RPMI7951 (cell line): ENCODE measurements at places on chromosomes 2 and 18.

DNA sequence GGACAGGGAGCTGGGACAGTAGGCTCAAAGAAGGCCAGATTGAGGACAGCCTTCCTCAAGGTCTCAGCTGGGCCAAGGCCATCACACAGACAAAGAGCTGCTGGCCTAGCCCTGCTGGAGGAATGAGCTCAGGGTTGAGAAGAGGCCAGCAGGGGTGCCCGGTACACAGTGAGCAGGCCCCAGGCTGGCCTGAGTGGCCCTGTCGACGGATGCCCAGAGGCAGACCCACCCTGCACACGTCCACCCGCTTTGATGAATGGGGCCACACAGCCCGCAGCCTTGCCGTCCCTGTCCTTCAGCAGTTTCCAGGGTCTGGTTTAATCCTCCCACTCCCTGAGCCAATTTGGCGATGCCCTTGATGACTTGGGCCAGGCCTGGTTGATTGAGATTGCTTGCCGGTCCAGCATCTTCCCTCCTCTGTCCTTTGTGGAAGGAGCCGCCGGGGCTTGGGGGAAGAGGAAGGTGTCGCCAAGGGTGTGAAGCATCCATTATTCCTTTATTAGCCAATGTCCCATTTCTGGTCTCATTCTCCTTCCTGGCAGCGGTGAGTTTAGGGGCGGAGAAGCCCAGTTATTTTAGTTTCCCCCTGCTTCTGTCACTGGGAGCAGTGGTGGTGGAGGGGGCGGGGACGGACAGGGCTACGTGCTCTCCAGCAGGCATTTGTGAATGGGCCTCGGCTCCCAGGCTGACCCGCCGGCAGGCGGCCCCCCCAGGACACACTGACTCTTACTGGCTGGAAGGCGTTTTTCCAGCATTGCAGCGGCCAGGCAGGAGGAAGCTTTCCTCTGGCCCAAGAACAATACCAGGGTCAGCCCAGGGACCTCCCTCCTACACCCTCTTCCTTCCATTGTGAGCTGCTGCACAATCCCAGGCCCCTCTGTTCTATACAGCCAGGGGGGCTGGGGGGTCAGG is 141.8 kb downstream of the CTIF start:
- DNase-seq = no peak

DNA sequence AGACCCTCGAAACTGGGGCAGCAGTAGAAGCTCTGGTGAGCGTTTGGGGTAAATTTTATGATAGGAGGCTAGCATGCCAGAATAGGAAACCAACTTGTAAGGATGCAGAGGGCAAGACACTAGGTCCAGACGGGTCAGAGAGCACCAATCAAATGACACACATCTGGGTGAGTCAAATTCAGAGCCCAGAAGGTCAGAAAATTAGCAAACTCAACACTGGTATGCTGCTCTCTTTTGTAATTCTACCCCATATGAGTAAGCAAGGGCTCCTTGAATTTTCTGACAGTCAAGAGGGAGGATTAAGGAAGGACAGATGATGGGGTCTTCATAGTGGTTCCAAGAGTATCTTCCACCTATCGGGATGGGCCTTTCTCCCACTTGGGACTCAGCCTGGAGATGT is 209.8 kb downstream of the BCL2 start:
- DNase-seq = no peak

GRCh38 chr18:49685231-49685942 is 123.5 kb downstream of the LIPG start:
- peak; percentile 51 for DNase-seq

DNA sequence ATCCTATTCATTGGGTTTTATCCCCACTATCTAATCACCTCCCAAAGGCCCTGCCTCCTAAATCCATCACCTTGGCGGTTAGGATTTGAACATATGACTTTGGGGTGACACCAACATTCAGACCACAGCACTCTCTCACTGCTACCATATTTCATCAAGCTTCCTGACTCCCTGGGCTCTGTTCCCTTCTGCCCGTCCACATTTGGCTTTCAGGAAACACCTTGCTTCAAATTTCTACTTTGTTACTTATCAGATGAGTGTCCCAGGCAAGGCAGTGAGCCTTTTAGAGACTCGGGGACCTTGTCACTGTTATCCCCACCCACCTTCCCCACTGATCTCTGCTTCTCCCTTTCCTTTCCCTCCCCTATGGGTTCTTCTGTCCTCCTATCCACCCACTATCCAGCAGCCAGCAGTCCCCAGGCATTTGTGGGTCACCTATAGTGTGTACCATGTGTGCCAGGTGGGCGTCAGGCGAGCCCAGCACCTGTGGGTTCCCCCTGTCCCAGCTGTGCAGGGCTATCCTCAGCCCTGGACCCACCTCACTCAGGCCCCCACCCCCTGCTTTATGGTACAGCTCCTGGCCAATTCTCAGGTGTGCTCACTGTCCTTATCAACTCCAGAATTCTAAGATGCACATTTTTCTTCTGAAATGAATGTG is 230.9 kb downstream of the LOXHD1 start:
- DNase-seq = no peak

GRCh38 chr2:241507430-241508239 is 749 bp downstream of the STK25 start:
- peak; percentile 51 for DNase-seq

- no peak for DNase-seq
Observed at GRCh38 chr2:204317640-204318039, 227.6 kb upstream of the PARD3B start.

GRCh38 chr2:162482463-162482862 is 138.5 kb downstream of the GCA start:
- no peak for DNase-seq

DNA sequence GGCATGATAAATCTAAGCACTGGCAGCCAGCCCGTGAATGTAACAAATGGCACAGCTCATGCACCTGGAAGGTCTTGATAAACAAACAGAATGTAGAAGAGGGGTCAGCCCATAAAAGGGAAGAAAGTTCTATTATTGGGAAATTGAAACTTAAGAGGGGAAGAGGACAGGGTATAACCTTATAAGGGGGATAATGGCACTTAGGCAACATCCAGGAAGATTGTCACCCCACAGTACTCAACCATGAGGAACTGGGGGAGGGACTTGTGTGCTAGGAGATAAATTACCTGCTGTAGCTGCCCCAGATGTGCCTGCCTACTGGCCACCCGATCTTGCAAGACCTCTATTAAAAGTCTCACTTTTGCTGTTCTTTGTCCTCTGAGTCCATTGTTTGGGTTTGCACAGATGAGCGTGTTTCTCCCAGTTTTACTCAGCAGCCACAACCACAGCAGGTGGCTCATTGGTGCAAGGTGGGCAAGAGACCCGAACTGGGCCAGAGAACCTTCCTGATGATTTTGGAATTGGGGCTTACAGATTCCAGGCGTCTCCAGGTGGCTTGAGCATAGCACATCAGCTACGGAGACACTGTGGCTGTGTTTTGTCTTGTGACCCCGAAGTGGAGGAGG is 79.0 kb upstream of the TAF1B start:
- no peak for DNase-seq

- DNase-seq = no peak
Observed at GRCh38 chr2:209321076-209321475, 102.8 kb upstream of the MAP2 start.
